Suppressor macrophage treated with lipopolysaccharide for 1 hour (primary cell): ENCODE measurements at places on chromosomes 2 and 18.

DNA sequence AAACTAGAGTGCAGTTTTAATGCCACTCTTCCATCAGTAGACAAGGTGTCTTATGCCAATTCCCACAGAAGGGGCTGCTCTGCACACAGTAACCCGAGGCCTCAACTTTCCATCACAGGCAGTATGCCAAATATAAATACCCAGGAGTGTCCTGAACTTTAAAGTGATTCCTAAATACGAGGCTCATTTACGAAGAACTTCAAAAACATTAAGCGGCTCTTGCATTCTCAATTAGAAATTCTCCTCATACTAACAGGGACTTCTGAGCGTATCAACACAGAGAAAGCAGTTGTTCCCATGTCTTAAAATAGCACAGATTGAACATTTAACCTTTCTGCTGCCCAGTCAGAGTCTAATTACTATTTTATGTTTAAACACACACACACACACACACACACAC lies 638.6 kb downstream of the ERBB4 start:
- no peak for DNase-seq

DNA sequence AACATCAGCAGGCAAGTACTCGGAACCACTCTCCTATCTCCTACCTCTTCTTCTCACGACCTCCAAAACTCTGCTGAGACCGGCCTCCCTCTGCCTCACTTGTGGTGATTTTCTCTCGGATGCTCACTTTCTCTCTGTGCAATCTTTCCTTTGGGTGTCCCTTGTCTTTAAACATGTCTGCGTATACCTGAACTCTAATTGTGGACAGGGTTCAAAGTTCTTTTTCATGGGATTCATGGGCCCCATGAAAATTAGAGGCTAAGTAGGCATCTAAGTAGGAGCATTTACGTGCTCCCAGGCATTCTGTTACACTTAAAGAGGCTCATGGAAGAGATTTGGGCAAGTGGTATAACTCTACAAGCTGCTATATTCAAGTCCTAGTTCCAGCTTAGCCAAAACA lies 2.1 kb upstream of the PPP1CB start:
- no peak for DNase-seq

DNA sequence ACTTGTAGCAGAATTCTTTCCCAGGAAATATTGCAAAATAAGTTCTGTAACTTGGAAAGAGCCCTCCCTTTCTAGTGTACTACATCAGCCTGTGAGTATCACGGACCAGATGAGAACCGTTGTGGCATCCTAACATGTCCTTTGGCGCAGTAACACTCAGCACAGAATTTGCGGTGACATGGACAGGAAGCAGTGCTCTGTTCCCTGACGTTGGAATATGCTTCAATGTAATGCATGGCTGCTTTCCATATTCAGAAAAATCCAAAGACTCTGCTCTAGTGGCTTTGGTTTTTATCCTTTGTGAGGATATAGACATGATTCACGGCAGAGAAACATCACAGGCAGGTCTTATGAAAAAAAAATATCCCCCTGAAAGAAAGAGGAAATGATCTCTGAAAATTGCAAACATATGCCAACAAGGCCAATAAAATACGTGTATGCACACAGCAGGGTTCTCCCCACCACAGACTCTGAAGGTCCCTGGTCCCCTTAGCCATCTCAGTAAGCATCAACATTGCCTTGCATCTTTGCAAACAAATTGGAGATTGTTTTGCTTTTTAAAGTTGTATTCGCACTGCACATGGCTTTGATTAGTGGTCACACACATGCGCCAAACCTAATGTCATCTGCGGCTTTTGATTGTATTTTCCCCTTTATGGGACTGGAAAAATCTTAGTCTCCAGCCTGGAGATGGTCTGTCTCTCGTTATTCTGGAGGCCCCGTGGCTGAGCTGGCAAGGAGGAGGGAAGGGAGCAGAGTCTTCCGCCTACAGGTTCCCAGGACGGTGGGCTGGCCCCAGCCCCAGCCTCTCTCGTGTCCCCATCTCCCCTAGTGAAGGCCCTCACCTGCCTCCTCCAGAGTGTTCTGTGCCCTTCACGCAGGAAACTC lies 122.9 kb downstream of the COPS8 start:
- no peak for DNase-seq

DNA sequence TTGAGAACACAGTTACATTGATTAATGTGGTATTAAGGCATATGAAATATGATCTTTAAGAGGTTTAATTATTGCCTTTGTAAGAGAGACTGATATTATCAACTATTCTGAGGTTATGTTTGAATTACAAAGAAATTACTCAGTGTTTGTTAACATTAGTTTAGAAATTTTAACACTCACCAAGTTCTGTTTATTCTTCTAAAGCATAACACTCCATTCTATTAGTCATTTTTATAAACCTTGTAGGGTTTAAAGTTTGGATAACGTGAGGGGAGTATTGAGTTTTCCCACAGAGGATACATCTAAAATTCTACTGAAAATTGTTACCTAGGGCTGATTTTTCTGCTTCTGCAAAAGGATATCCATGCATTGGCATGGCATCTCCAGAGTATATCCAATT lies 7.7 kb downstream of the CCDC178 start:
- no peak for DNase-seq

DNA sequence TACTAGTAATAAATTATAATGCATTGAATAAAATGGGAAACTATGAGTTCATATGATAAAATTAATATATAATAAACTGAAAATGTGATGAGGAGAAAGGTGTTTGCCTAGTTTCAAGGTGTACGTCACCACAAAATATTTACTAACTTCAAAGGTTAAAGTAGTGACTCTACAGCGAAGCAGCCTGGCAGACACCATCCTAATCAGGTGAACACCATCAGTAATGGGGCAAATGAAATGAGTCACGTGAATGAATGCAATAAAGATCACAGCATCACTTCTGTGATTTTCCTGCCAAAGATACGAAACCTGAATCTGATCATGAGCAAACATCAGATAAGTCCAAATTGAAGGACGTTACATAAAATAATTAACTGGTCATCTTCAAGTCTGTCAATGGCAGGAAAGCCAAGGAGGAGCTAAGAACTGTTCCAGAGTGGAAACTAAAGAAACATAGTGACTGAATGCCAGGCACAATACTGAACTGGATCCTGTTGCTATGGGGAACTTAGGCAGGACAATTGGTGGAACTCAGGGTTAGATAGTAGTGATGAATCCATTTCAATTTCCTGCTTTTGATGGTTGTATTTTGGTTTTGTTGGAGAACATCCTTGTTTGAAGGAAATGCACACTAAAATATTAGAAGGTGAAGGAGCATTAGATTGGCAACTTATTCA lies 12.1 kb upstream of the NOSTRIN start:
- no peak for DNase-seq

DNA sequence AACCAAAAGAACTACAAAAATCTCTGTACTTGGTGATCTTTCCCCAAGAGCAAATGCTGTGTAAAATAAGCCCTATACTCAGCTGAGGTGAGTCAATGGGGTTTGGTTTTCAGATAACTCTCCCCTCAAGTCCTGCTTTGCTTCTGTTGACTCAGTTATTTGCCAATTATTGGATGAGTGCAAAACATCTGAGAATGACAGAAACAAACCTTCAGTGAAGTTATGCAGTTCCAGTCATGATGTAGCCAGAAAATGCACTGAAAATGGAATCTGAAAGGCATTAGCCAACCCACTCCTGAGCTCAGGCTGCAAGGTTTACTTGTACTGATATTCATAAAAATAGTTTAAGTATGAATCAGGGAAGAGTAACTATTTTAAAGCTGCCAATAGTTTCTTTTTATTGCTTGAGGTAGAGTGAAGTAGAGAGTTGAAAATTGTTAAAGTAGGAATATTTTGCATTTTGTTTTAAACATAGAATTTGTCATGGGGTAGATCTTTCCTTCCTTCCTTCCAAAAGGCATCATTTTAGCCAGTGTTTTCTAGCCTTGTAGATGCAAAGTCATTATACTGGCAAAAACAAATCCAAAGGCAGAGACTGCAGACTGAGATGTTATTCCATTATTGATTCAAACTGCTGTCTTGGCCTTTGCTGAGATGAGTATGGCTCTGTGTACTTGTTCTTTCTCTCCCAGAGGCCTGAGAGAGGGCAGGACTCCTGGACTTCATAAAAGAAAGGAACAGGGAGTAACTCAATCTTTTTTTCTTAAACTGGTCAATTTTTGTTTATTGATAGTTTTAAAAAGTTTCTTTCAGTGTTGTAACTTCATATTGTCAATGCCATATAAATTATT lies 215.3 kb downstream of the RND3 start:
- no peak for DNase-seq

- DNase-seq, result no peak
Observed at GRCh38 chr2:96838345-96839292, 5.2 kb downstream of the ANKRD23 start.
